ENCODE measurements at places on chromosomes 5 and 9. TPM values are rescaled to one million over a fixed set of nuclear protein-coding genes. Genes with fewer than 3 reads are reported as not detected.
A peak's percentile ranks its signal among the peaks of the same experiment; 100 is the strongest.

The MYMK gene
- total RNA-seq, result not detected

The CAVIN4 gene
- total RNA-seq, result 0.33 TPM

The ZNF622 gene
- 31.3 TPM for total RNA-seq

The PCSK5 gene
- 19.0 TPM for total RNA-seq

The USP20 gene
- total RNA-seq, result 30.9 TPM

The LHX2 gene
- total RNA-seq, result not detected

The CCDC187 gene
- total RNA-seq, result not detected

The GHR gene
- total RNA-seq, result 26.5 TPM

The ZNF618 gene
- total RNA-seq, result 4.6 TPM

The PDGFRB gene
- 53.7 TPM for total RNA-seq

The LCN1 gene
- total RNA-seq, result not detected

The PJA2 gene
- total RNA-seq, result 117 TPM

The FOXD4L5 gene
- total RNA-seq, result not detected

The SUSD3 gene
- 1.3 TPM for total RNA-seq

The SMIM33 gene
- total RNA-seq, result not detected

GRCh38 chr5:126376443-126376842, 46.8 kb upstream of the GRAMD2B start:
- no peaks in the 10 kb centered on the region for H3K4me1 ChIP-seq
- no peak overlapping the region for H3K4me3 ChIP-seq
- H3K27me3 ChIP-seq, result no peaks in the 10 kb centered on the region

- no peak overlapping the region for H3K4me3 ChIP-seq
- no peak overlapping the region for H3K27ac ChIP-seq
- no peaks in the 10 kb centered on the region for H3K27me3 ChIP-seq
- no peak for DNase-seq
- H3K36me3 ChIP-seq, result no peaks in the 10 kb centered on the region
Observed at GRCh38 chr9:70551396-70551795, 136.9 kb upstream of the KLF9 start.

- H3K4me3 ChIP-seq, result peak overlapping the region; percentile 97
- H3K36me3 ChIP-seq, result no peaks in the 10 kb centered on the region
- no peak for DNase-seq
- no peaks in the 10 kb centered on the region for H3K27me3 ChIP-seq
Observed at GRCh38 chr5:150487199-150488061, 20.5 kb upstream of the NDST1 start.

DNA sequence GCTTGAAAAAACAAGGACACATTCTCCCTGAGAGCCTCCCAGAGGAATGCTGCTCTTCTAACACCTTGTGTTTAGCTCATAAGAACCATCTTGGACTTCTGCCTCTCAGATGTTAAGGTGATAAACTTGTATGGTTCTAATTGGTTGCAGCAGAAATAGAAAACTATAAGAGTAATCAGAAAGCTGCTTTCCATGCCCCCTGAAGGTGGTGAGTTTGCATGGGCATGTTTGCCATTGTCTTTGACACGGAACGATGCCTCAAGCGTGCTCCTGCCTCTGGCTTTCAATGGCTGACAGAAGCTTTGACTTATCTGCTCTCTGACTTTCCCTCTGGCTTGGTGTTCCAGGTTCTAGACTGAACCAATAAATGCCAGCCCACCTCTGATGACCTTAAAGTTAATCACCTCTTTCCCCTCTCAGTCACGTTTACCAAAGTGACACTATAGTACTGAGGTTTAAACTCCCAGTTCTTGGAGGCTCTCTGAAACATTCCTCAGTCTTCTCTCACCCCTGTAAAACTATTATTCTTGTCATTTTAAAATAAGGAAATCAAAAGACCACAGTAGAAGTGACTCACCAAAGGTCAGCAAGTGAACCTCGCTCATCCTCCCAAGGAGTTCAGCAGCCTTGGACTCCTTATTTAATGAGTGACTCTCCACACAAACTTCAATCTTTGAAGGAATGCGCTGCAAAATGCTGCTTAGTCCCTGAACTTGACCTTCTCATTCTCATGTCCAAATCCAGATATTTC, 103.6 kb downstream of the PIK3R1 start:
- no peaks in the 10 kb centered on the region for H3K36me3 ChIP-seq
- H3K4me1 ChIP-seq, result no peaks in the 10 kb centered on the region
- DNase-seq, result no peak
- no peak overlapping the region for H3K4me3 ChIP-seq
- H3K27me3 ChIP-seq, result no peaks in the 10 kb centered on the region
- H3K27ac ChIP-seq, result no peak overlapping the region

DNA sequence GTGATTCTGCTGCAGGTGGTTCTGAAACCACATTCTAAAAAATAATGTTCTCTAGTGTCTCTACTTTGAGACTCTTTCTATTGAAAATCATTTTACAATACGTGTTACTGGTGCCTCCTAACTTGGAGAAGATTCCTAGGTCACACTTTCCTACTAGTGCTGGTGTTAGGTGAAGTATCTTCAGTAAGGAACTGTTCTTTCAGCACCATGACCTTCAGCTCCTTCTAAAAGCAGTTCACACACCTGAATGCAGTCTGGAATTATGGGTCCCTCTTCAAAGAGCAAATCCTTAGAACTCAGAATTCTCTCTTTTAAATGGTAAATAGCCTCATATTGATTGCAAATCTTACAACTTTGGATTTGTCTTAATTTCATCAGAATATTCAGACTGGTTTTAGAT, 10.6 kb upstream of the DPYSL3 start:
- H3K4me1 ChIP-seq, result no peaks in the 10 kb centered on the region
- DNase-seq, result no peak
- no peak overlapping the region for H3K27ac ChIP-seq
- no peak overlapping the region for H3K4me3 ChIP-seq
- H3K36me3 ChIP-seq, result no peaks in the 10 kb centered on the region

DNA sequence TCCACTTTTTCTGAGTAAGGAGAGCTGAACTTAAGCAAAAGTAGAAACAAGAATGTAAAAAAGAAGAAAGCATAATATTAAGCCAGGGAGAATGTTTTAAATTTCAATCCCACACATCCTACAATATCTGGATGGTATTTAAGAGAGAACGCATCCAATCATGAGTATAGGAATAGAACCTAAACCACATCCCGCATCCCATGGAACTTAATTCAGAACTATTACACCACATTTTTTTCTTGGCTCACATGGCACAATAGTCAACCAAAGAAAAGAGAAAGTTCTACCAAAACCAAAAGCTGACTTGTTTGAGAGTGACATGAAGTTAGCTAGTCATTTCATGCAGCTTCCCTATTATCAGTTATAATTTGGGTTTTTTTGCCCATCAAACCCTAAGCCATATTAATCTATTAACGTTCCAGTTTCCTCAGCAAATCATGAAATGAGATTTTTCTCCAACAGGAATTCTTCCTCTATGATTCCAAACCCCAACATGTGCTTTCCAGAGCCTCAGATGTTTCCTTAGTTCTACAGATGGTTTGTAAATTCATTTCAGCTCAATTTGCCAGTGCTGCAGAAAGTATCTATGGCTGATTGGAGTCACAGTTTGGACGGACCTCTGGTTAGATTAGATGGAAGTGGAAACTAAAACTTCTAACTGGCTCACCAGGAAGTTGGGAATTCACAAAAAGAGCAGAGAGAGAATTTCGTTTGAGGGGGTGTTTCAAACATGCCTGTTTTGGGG, 22.5 kb downstream of the ADAMTSL1 start:
- H3K36me3 ChIP-seq, result no peaks in the 10 kb centered on the region
- no peak overlapping the region for H3K27ac ChIP-seq
- no peak for DNase-seq
- no peaks in the 10 kb centered on the region for H3K27me3 ChIP-seq

GRCh38 chr9:121954477-121955140, 138.5 kb downstream of the TTLL11 start:
- H3K27me3 ChIP-seq, result no peaks in the 10 kb centered on the region
- H3K27ac ChIP-seq, result no peak overlapping the region
- DNase-seq, result peak; percentile 33

DNA sequence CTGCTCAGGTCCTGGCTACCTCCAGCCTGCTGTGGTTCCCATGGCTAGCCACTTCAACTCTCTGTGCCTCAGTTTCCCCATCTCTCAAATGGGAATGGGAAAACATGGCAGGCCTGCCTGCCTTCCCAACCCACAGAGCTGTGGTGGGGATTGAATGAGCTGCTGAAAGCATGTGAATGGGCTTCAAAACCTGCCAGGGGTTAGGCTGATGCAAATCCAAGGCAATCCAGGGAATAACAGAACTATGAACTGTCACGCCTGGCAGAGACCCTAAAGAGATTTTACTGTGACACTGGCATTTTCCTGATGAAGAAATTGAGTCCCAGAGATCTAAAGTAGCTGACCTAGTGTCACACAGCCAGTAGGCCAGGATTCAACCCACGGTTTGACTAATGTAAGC, 29.9 kb upstream of the TCF7 start:
- no peaks in the 10 kb centered on the region for H3K27me3 ChIP-seq
- no peak overlapping the region for H3K4me3 ChIP-seq
- DNase-seq, result no peak

DNA sequence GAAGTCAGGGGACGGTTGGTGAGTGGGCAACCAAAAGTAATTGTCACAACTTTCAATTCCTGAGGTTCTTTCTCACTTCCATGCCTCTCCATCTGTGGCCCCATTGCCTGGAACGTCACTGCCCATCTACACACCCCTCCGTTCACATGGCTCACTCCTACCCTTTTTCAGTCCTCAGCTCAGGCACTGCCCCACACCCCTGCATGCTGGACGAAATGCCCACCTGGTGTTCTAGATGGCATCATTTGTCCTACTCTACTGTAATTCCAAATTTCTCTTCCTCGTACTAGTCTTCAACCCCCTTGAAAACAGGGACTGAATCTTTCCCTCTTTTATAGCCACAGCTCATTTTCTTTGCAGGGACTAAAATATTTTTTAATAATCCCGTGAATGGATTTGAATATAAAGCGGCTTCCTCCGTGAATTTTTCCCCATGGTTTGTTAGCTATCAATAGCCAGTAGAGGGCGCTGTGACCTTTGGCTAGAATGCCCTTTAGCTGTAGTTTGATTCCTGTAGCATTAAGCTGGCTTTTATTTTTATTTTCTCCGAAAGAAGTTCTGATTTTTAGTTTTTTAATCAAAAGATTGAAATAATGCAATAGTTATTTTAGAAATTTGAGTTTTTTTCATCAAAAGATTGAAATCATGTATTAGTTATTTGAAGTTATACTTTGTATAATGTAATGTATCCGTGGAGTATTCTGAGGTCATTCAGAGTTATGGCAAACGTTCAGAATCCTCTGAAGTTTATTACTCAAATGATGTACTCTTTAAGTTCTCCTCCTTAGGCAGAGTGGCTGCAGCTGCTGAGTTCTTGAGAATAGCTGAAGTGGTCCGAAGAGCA, 232.1 kb downstream of the SH3GL2 start:
- no peak overlapping the region for H3K27ac ChIP-seq
- no peak overlapping the region for H3K4me3 ChIP-seq
- no peak for DNase-seq
- no peaks in the 10 kb centered on the region for H3K4me1 ChIP-seq
- no peaks in the 10 kb centered on the region for H3K27me3 ChIP-seq

GRCh38 chr9:65409471-65409980, 124.5 kb upstream of the FOXD4L5 start:
- H3K4me1 ChIP-seq, result no peaks in the 10 kb centered on the region
- no peaks in the 10 kb centered on the region for H3K36me3 ChIP-seq
- H3K4me3 ChIP-seq, result no peak overlapping the region
- DNase-seq, result no peak

DNA sequence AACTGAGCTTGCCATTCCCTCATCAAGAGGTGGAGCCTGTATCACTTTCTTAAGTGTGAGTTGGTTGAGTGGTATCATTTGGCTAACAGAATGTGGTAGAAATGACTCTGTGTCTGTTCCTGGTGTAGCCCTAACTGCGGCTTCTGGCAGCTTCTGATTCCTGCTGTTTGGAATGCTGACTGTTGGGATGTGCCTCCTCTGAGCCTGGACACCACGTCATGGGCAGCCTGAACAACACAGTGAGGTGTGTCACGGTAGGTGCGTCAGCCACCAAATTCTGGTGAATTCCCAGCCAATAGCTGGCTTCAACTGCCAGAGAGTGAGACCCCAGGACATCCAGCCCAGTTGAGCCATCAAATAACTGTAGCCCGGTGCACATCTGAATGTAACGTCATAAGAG, 6.1 kb upstream of the C9orf152 start:
- DNase-seq, result no peak
- H3K4me3 ChIP-seq, result no peak overlapping the region
- H3K27me3 ChIP-seq, result no peaks in the 10 kb centered on the region
- H3K4me1 ChIP-seq, result no peaks in the 10 kb centered on the region

DNA sequence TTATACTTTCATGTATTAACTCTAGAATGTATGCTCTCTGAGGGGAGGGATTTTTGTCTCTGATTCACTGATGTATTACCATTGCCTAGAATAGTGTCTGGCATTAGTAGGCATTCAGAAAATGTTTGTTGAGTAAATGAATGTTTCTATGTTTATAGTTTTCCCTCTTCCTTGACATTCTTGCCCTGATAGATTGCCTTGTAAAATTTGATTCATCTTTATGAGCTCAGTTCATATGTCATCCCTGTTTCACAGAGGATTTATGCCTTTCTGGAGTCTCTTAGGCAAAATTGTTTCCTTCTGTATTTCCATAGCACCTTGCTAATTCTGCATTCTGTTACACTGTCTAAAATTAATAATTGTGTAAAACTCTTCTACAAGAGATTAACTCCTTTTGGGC, 72.3 kb downstream of the RASA1 start:
- no peak for DNase-seq
- no peaks in the 10 kb centered on the region for H3K36me3 ChIP-seq
- H3K4me1 ChIP-seq, result no peaks in the 10 kb centered on the region
- no peaks in the 10 kb centered on the region for H3K27me3 ChIP-seq
- H3K27ac ChIP-seq, result no peak overlapping the region
- no peak overlapping the region for H3K4me3 ChIP-seq

GRCh38 chr5:74242516-74242915, 398.0 kb downstream of the ENC1 start:
- DNase-seq, result no peak
- H3K4me3 ChIP-seq, result no peak overlapping the region
- H3K36me3 ChIP-seq, result no peaks in the 10 kb centered on the region
- H3K27ac ChIP-seq, result peak overlapping the region; percentile 80

DNA sequence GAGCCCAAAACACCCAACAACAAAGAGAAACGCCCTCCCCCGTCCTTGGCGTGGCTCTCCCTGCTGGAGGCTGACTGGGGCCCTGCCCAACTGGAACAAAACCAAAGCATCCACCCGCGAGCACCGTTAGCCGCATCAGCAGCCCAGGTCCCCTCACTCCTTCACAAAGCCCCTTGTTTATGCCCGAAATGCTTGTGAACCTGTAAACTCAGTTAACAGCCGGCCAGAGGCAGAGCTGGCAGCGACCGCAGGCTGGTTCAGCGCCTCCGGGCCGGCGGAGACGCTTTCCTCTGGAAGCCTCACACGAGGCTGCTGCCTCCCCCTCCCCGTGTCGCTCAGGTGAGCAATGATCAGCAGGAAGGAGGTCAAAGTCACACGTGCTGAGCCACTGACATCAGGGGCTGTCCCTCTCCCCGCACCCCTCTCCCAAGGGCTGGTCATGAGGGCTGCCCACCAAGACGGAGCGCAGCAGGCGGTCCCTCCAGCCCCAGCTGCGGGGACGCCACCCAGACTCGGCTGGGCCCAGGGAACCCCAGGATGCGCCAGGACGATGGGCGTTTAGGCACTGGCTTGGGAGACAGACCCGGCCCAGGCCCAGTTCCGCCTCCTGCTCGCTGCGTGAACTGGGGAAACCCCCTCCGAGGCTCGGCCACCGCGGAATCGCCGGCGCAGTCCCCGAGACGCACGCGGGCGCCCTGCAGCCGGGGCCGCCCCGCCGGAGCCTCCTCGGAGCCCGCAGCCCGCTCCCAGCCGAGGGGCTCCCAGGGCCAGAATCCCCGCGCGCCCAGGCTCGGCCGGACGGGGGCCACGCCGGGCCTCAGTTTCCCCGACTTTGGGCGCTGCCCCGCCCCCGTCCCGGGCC, 563 bp downstream of the SNAPC4 start:
- DNase-seq, result no peak
- H3K4me1 ChIP-seq, result peaks cover 4% of the 10 kb centered on the region
- H3K27me3 ChIP-seq, result no peaks in the 10 kb centered on the region
- H3K27ac ChIP-seq, result no peak overlapping the region
- H3K4me3 ChIP-seq, result peak overlapping the region; percentile 93
- H3K36me3 ChIP-seq, result no peaks in the 10 kb centered on the region

Measured in breast epithelium (tissue), 4 donors.